ENCODE measurements at places on chromosomes 7 and 10. TPM values are rescaled to one million over a fixed set of nuclear protein-coding genes. Genes with fewer than 3 reads are reported as not detected.
A peak's percentile ranks its signal among the peaks of the same experiment; 100 is the strongest.

DNA sequence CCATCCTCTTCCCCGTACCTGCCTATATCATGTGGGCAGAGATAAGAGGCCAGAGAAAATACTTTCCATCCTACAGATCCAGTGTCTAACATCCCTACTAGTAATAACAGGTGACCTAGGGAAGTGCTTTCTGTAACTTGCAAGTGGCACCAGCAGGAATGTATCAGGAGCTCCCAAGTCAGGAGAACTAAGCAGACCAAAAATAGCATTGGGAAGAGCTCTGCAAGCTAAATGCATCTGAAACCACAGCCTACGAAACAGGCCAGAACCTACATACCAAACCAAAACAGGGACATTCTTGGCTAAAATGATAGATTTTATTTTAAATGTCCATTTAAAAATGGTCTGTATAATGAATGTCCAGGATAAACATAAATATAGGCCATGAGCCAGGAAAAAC is 680.8 kb downstream of the PHTF2 start:
- DNase-seq, result no peak
- H3K27ac ChIP-seq, result peak overlapping the region; percentile 8
- no peaks in the 10 kb centered on the region for H3K27me3 ChIP-seq
- H3K36me3 ChIP-seq, result no peaks in the 10 kb centered on the region
- H3K4me1 ChIP-seq, result peaks cover 8% of the 10 kb centered on the region
- no peak overlapping the region for H3K4me3 ChIP-seq

DNA sequence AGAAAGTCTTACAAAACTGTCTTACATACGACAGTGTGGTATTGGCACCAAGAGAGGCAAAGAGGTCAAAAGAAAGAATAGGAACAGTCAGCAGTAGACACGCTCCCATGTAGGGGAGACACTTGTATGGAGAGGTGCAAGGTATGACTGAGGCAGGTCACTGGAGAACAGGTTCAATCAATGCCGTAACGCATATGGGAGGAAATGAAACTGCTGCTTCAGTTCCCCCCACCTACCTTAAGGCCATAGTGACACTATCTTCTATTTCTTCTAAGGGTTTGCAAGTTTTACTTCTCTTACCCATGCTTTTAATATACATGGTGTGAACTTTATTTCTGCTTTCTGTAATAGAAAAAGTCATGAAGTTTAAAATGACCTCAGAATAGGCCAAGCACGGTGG is 5.5 kb upstream of the PITRM1 start:
- H3K4me3 ChIP-seq, result no peak overlapping the region
- no peaks in the 10 kb centered on the region for H3K27me3 ChIP-seq
- no peaks in the 10 kb centered on the region for H3K36me3 ChIP-seq
- H3K4me1 ChIP-seq, result no peaks in the 10 kb centered on the region

DNA sequence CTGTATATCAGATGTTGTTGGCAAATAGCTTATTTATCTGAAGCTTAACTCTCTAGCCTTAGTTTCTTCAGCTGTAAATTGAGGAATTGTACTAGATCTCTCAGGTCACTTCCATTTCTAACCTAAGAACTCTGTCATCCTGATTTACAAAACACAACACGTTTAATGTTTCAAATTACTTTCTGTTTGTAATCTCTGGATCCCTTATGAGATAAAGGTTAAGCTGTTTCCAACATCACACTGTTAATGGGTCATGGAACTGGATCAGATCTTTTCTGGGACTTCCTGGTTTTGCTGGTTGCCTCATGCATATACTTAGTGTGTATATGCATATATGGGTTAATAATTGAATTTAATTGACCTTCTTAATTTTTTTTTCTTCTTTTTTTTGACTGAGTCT is 9.9 kb downstream of the SAMD8 start:
- peaks cover 50% of the 10 kb centered on the region for H3K4me1 ChIP-seq
- no peak overlapping the region for H3K27ac ChIP-seq
- no peaks in the 10 kb centered on the region for H3K36me3 ChIP-seq
- no peak for DNase-seq
- no peak overlapping the region for H3K4me3 ChIP-seq

The PTPRZ1 gene
- total RNA-seq, result 11.7 TPM

GRCh38 chr10:77868523-77868922 is 58.0 kb downstream of the DLG5 start:
- H3K4me1 ChIP-seq, result no peaks in the 10 kb centered on the region
- no peak overlapping the region for H3K27ac ChIP-seq
- H3K27me3 ChIP-seq, result no peaks in the 10 kb centered on the region
- DNase-seq, result no peak
- no peak overlapping the region for H3K4me3 ChIP-seq

- peaks cover 3% of the 10 kb centered on the region for H3K36me3 ChIP-seq
- peak overlapping the region; percentile 5 for H3K4me3 ChIP-seq
- no peak for DNase-seq
These were observed 62.5 kb downstream of the MKI67 start for GRCh38 chr10:128063736-128064107.

GRCh38 chr10:23069019-23069815 is 26.2 kb upstream of the MSRB2 start:
- no peak overlapping the region for H3K4me3 ChIP-seq
- H3K36me3 ChIP-seq, result no peaks in the 10 kb centered on the region
- H3K27me3 ChIP-seq, result no peaks in the 10 kb centered on the region
- no peak overlapping the region for H3K27ac ChIP-seq
- H3K4me1 ChIP-seq, result peaks cover 5% of the 10 kb centered on the region

The FAM241B gene
- total RNA-seq, result 7.8 TPM

GRCh38 chr7:55177589-55178261 is 158.9 kb downstream of the EGFR start:
- H3K27me3 ChIP-seq, result no peaks in the 10 kb centered on the region
- peaks cover 39% of the 10 kb centered on the region for H3K36me3 ChIP-seq
- no peak for DNase-seq
- H3K4me1 ChIP-seq, result peaks cover 15% of the 10 kb centered on the region
- H3K4me3 ChIP-seq, result peak overlapping the region; percentile 46

The KIF11 gene
- 0.81 TPM for total RNA-seq

DNA sequence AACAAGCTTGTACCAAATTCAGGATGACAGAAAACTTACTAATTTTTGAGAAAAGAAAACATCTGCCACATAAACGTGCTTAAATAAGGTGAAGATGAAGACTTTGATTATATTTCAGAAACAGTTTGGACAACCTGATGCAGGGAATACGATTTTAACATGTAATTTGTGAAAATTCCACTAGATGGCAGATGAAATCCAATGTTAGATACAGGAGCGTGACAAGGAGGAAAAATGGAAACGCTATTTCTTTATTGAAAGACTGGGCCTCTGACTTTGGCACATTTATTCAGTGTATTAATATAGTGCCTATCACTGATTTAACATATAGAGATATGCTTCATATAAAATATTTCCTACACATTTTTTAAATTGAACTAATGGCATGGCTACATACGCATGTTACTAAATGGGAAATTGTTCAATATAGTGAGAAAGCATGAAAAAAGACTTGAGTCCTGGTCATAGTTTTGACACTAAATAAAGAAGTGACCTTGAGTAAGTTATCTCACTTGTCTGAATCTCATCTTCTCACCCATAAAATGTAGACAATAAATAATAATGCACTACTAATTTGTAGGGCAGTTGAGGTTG is 60.7 kb downstream of the CD36 start:
- no peak overlapping the region for H3K27ac ChIP-seq
- H3K4me3 ChIP-seq, result no peak overlapping the region
- H3K4me1 ChIP-seq, result peaks cover 5% of the 10 kb centered on the region
- no peaks in the 10 kb centered on the region for H3K27me3 ChIP-seq

Data from thoracic aorta (tissue), 2 donors.